ENCODE measurements at places on chromosomes 1 and 21.

GRCh38 chr1:228898582-228898992, 163.3 kb downstream of the RHOU start:
- DNase-seq: no peak

GRCh38 chr1:59692591-59692990, 122.2 kb upstream of the HOOK1 start:
- no peak for DNase-seq

GRCh38 chr1:178939338-178940067, 68.6 kb upstream of the ANGPTL1 start:
- DNase-seq: no peak

- DNase-seq: no peak
These were observed 30.4 kb upstream of the DISP3 start for GRCh38 chr1:11448373-11449099.

DNA sequence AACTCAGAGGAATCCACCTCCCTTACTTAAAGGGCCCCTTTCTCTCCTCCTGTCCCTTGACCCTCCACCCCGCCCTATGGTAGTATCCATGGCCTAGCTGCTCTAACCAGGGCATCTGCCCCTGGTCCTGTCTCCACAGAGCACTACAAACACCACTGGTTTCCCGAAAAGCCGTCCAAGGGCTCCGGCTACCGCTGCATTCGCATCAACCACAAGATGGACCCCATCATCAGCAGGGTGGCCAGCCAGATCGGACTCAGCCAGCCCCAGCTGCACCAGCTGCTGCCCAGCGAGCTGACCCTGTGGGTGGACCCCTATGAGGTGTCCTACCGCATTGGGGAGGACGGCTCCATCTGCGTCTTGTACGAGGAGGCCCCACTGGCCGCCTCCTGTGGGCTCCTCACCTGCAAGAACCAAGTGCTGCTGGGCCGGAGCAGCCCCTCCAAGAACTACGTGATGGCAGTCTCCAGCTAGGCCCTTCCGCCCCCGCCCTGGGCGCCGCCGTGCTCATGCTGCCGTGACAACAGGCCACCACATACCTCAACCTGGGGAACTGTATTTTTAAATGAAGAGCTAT, 1.7 kb downstream of the BTG2 start:
- DNase-seq: no peak
